Cardiac ventricle fibroblast (primary cell): ENCODE measurements at places on chromosomes 2 and 18. TPM values are rescaled to one million over a fixed set of nuclear protein-coding genes. Genes with fewer than 3 reads are reported as not detected.

The REG3G gene
- not detected in 2 replicates for total RNA-seq

The ASPRV1 gene
- total RNA-seq = 0.19 and 0.78 TPM in 2 replicates

The EPB41L3 gene
- total RNA-seq = 20.2 and 29.3 TPM in 2 replicates

The NDC80 gene
- 1.6 and 2.7 TPM in 2 replicates for total RNA-seq

The MC5R gene
- total RNA-seq = not detected in 2 replicates

The IL1F10 gene
- total RNA-seq = not detected in 2 replicates

The RSAD2 gene
- total RNA-seq = 1.00 and 1.1 TPM in 2 replicates

The TMEM198 gene
- 6.2 and 6.4 TPM in 2 replicates for total RNA-seq

The RND3 gene
- total RNA-seq = 69.7 and 97.6 TPM in 2 replicates

The DPP10 gene
- not detected in 2 replicates for total RNA-seq

The SLC5A6 gene
- 12.2 and 13.5 TPM in 2 replicates for total RNA-seq

The ALMS1 gene
- 8.0 and 10.2 TPM in 2 replicates for total RNA-seq

The SERPINB13 gene
- not detected in 2 replicates for total RNA-seq

The IRS1 gene
- 15.6 and 20.6 TPM in 2 replicates for total RNA-seq

The COLEC11 gene
- total RNA-seq = 8.2 and 13.2 TPM in 2 replicates

The PLGLB1 gene
- total RNA-seq = 0.25 and 2.0 TPM in 2 replicates

The DAW1 gene
- 2.8 and 3.4 TPM in 2 replicates for total RNA-seq

The CD8A gene
- not detected in 2 replicates for total RNA-seq

The HK2 gene
- total RNA-seq = 52.2 and 53.4 TPM in 2 replicates

The ANKRD44 gene
- 2.8 and 4.7 TPM in 2 replicates for total RNA-seq

The C2orf78 gene
- not detected in 2 replicates for total RNA-seq

The CRYGC gene
- not detected in 2 replicates for total RNA-seq

The SCN7A gene
- total RNA-seq = 0.06 TPM in 1 of 2 replicates, not detected in the other

The NAGK gene
- 46.5 and 72.5 TPM in 2 replicates for total RNA-seq

The MAB21L4 gene
- not detected in 2 replicates for total RNA-seq

The SPR gene
- total RNA-seq = 18.3 and 21.0 TPM in 2 replicates

The HOXD13 gene
- not detected in 2 replicates for total RNA-seq

The PLEKHH2 gene
- total RNA-seq = 1.8 TPM in 2 replicates

The MBD2 gene
- total RNA-seq = 24.6 and 25.0 TPM in 2 replicates

The FOXI3 gene
- not detected in 2 replicates for total RNA-seq

The TDRD15 gene
- total RNA-seq = not detected in 2 replicates

The MTX2 gene
- 19.0 and 23.4 TPM in 2 replicates for total RNA-seq

The CRACDL gene
- 0.50 TPM in 1 of 2 replicates, not detected in the other for total RNA-seq

The ACP1 gene
- 57.5 and 73.5 TPM in 2 replicates for total RNA-seq

The POMC gene
- 2.1 and 5.2 TPM in 2 replicates for total RNA-seq

The RAD51AP2 gene
- not detected in 2 replicates for total RNA-seq

The NXPH2 gene
- 0.25 TPM in 1 of 2 replicates, not detected in the other for total RNA-seq

The SPP2 gene
- total RNA-seq = not detected in 2 replicates

The CPLX4 gene
- not detected in 2 replicates for total RNA-seq

The SOWAHC gene
- 12.4 and 13.6 TPM in 2 replicates for total RNA-seq

The LTBP1 gene
- total RNA-seq = 104 and 114 TPM in 2 replicates

The IL1R1 gene
- 499 and 506 TPM in 2 replicates for total RNA-seq

The MCFD2 gene
- total RNA-seq = 107 and 141 TPM in 2 replicates

The IL1A gene
- total RNA-seq = 0.05 TPM in 1 of 2 replicates, not detected in the other

The LIPG gene
- 12.8 and 12.9 TPM in 2 replicates for total RNA-seq

The RIT2 gene
- not detected in 2 replicates for total RNA-seq

The EDAR gene
- total RNA-seq = not detected in 2 replicates

The CFAP210 gene
- 0.12 TPM in 1 of 2 replicates, not detected in the other for total RNA-seq

The MC4R gene
- total RNA-seq = not detected in 2 replicates

The GKN2 gene
- not detected in 2 replicates for total RNA-seq

The CD28 gene
- not detected in 2 replicates for total RNA-seq

The GCA gene
- 0.94 and 1.2 TPM in 2 replicates for total RNA-seq

The GRB14 gene
- total RNA-seq = 0.12 and 0.39 TPM in 2 replicates

The CENPA gene
- 0.87 and 1.9 TPM in 2 replicates for total RNA-seq

The SIX2 gene
- total RNA-seq = 130 and 146 TPM in 2 replicates

The VRK2 gene
- total RNA-seq = 6.4 and 7.7 TPM in 2 replicates

The KLHL29 gene
- total RNA-seq = 3.5 and 4.7 TPM in 2 replicates

The FKBP1B gene
- 5.6 and 7.2 TPM in 2 replicates for total RNA-seq

The APOB gene
- total RNA-seq = 0.39 and 0.56 TPM in 2 replicates

The VIT gene
- 10.0 and 11.9 TPM in 2 replicates for total RNA-seq
